ENCODE measurements at places on chromosomes 7 and 10.

DNA sequence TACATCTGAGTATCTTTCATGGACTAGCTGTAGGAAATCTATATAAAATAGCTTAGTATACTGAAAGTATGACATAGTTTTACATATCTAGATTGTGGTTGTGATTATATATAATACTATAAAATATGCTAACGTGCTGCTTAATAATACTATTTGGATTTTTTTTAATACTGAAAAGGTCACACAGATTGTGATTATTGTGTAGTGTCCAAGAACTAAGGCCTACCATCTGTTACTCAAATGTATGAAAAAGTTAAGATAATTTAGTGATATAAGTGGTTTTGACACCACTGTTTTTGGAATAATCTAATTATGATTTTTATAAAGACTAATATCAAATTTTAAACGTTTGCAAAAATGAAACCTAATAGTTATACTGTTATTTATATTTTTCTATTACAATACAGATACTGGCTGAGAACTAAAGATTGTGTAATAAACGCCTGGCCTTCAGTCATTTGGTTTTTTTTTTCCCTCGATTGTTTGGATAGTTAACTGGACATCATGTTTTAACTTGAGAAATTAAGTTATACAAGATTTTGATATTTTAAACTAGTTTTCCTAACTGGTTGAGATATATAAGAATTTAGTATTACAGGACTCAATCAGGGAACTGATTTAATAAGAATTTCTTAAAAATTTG lies 12.6 kb downstream of the PTEN start:
- DNase-seq, result no peak

DNA sequence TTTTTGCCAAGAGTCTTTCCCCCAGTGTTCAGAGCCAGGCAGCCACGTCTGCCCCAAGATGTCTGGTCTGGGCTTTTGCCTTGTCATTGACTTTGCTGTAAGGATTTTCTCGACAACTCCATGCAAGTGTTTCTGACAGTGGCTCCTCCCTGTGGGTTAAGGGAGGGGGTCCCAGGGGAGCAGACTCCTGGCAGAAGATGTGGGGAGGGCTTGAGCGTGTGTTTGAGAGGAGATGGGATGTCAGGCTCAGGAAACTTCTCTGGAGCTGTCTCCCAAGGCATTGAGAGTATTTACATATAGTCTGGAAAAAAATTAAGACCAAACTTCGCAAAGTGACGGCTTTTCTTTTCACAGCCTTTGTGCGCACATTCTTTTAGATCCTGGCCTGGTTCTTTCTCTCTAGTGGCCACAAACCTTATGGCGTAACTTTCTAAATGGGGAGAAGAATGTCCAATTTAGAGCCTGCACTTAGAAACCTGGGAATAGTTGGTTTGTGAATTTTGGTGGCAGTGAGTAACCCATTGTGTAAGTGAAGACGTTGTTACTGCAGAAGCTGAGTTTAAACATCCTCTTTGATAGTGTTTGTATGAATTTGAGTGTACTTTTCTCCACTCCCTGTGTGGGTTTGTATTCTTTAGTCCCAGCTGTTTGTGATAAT lies 201.5 kb downstream of the LRMDA start:
- DNase-seq, result peak; percentile 40

GRCh38 chr10:65898055-65898454 lies 1027.8 kb upstream of the LRRTM3 start:
- no peak for DNase-seq

GRCh38 chr10:52082307-52082706 lies 231.8 kb upstream of the DKK1 start:
- no peak for DNase-seq

DNA sequence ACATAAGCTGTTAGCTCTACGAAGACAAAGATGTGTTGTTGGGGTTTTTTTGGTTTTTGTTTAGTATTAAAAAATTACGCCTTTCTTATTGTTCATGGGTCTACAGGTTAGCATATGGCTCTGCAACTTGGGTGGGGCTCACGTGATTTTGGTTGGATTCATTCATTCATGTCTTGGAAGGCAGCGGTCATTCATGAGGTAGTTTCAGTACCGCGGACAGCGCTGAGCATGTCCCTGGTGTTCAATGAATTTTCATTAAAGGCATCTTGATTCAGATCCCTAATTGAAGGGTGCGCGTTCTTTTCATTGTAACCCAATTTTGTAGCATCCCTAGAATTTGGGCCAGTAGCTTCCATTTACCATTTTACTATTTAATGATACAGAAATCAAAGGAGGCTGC lies 42.9 kb upstream of the TCERG1L start:
- DNase-seq, result no peak

DNA sequence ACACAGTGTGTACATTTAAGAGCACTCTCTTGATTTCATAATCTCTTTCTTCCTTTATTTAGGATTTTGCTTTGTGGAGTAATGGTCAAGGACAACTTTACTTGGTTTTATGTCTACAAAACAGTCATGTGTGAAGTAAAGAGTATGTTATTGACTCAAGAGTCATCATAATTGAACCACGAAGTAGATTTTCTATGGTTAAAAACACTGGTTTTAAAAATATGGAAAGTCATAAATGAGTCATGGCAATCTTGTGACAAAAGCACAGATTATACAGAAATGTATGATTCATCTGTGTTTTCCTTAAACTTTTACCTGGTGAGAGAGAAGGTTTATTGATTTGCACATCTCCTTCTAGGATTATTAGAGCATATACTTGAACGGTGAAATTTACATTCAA lies 969.7 kb downstream of the GATA3 start:
- no peak for DNase-seq

DNA sequence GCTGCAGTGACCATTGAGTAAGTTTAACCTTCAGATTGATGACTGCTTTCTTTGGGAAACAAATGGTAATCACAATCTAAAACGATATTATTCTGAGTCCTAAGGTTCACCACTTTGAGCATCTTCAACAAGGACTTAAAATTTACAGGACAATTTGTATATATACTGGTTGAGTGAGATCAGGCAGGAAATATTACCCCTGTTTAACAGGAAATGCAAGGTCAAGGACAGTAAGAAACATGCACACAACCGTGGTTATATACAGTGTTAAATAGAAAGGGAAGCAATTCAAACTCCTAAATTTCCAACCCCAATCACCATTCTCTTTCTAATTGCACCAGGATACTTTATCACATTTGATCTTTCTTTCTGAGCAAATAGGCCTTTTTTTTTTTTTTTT lies 96.1 kb downstream of the ZNF277 start:
- DNase-seq, result no peak

All from AG20443 (cell line).